ENCODE measurements at places on chromosomes 7 and 10.
A peak's percentile ranks its signal among the peaks of the same experiment; 100 is the strongest.

DNA sequence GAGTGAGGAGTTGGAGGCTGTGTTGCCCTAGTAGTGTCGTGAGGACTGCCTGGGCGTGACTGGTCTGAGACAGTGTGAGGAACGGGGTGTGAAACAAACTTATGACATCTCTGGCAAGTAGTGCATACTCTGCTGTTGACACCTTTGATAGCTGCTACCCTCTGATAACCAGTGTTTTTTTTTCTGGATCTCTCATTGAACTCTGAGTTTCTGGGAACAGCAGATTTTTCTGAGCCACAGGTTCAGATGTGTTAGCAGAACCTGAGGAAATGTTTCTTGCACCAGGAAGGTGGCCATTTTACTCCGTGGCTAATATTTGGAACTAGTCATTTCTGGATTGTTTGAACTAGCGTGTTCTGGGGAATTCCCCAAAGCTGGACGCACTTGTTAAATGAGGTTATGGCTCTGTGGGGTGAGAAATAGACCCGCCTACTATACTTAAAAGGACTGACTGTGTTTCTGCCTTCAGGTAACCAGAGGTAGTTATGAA, 52.9 kb downstream of the AUTS2 start:
- no peak for DNase-seq

- DNase-seq = peak; percentile 48
Measured at GRCh38 chr7:134920026-134920753, 66.1 kb upstream of the AGBL3 start.

- no peak for DNase-seq
Measured at GRCh38 chr7:83001362-83002040, 161.2 kb downstream of the PCLO start.

GRCh38 chr7:80641548-80641947, 3.1 kb downstream of the CD36 start:
- DNase-seq = no peak

GRCh38 chr10:120823266-120823665, 27.9 kb upstream of the WDR11 start:
- no peak for DNase-seq

GRCh38 chr7:133775201-133775600, 351.9 kb upstream of the LRGUK start:
- no peak for DNase-seq

GRCh38 chr10:15754937-15755336, 35.2 kb upstream of the ITGA8 start:
- DNase-seq = no peak

DNA sequence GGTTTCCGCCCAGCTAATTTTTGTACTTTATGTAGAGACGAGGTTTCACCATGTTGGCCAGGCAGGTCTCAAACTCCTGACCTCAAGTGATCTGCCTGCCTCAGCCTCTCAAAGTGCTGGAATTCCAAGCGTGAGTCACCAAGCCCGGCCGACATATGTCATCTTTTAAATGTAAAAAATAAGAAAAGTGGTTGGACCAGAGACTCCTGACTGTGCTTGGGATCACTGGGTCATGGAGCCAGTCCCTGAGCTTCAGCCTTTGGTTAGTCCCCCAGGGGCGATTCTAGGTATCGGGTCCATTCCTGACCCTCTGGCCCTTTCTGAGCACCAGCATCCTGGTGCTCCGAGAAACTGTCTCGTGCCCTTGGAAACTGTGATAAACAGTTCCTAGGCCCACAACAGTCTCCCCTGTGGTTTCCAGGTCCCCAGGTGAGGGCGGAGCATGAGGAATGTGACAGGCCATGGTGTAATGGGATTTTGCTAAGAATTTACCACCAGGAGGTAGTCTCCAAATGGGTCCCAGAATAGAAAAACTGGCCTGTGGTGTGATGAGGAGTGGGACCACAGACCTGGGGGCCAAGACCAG, 32.8 kb downstream of the UBTD1 start:
- no peak for DNase-seq

DNA sequence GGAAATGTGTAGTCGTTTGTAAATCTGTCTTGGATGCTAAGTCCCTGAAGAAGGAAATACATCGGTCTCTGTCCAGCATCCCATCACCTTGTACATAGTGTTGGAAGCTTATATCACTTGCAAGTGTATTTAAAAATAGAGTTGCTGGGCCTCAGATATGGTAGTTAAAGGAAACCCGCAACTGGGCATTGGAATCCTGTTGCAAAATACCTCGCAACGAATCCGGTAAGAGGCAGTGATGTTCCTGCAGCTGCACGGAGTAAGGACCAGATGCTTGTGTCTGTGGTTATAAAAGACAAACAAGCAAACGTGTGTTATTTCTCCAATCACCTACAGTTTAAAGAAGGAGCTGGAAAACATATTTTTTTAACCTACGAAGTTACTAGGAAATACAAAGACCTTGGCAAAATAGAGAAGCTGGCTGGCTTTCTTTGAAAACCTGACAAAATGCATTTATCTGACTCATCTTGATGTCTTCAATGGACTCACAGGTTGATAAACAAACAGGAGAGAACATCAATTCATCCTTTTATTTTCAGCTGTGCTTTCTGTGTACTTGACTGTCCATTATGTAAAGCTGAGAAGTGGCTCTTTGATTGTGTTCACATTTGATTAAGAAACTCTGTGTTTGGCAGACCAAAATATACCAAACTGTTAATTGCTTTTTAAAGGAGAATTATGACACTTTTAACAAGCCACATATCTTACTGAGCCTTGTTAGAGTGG, 326.4 kb downstream of the SFMBT2 start:
- no peak for DNase-seq

DNA sequence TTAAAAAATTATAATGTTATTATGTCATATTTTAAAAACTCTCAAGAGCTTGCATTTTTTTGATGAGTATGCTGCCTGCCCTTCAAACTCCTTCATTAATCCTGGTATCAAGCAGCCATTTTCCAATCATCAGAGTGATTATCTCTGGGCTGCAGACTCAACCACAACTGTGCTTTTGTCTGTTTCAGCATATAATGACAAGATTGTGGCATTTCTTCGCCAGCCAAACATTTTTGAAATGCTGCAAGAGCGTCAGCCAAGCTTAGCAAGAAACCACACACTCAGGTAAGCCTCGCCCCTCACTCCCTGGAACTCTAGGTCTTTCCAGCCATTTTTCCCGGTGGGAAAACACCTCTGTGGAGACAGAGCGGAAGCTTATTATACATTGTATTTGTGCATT, 90.0 kb upstream of the STK17A start:
- no peak for DNase-seq

GRCh38 chr7:98613601-98614425, 3.3 kb upstream of the NPTX2 start:
- DNase-seq = no peak

- peak; percentile 76 for DNase-seq
Measured at GRCh38 chr10:34786464-34786863, 28.6 kb downstream of the PARD3 start.

DNA sequence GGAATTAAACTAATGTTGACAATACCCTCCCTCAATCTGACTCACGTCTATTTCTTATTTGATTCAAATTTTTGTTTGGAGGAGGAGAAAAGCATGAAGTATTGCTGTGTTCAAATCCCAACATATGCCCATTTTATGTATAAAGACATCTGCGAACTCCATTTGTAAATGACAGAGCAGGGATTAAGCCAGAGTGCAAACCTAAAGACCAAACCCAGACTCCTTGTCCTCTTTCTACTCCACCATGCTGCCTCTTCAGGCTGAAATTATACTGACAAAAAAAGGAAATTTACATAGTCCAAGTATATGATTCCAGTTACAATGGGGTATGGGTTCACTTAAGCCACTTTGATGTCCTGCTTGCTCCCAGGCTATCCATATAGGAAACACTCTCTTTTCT, 383.1 kb downstream of the ADRA2A start:
- no peak for DNase-seq

- no peak for DNase-seq
Measured at GRCh38 chr7:144672869-144673268, 163.0 kb downstream of the TPK1 start.

DNA sequence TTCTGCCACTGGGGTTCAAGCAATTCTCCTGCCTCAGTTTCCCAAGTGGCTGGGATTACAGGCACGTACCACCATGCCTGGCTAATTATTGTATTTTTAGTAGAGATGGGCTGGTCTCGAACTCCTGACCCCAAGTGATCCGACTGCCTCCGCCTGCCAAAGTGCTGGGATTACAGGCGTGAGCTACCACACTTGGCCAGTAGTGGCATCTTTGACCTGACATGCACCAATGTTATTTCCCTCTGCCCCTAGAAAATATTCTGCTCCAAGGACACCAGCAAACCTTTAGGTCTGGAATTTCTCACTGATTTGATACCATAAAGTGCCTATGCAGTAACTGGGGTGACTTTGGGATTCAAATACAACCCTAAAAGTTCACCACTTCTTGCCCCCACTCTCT, 179.4 kb downstream of the ARID5B start:
- no peak for DNase-seq

DNA sequence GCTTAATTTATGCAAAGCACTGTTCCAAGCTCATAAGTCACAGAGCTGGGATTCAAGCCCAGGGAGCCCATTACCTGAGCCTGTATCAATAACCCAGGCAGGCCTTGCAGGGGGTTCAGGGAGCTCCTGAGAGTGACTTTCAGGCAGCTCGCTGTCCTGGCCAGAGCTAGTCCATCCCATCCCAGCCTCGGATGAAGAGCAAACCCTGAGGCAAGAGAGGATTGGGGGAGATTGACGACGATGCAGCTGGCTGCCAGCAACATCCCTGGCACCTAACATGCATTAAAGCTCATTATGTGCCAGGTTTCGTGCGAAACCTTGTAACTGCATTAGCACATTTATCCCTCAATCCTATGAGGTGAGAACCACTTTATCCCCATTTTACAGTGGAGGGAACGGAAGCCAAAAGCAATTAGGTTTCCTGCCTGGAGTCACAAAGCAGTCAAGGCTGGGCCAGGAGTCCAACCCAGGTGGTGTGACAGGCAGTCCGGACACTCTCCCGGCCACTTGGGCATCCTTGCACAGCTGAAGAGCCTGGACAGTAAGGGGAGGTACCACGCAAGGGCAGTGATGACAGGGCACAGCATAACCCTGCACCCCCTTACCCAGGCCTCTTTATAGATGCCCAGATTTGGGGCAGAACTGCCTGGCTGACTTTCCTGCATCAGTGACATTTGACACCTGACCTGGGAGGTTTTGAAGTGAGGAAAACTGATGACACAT, 129.8 kb upstream of the CHST15 start:
- no peak for DNase-seq

DNA sequence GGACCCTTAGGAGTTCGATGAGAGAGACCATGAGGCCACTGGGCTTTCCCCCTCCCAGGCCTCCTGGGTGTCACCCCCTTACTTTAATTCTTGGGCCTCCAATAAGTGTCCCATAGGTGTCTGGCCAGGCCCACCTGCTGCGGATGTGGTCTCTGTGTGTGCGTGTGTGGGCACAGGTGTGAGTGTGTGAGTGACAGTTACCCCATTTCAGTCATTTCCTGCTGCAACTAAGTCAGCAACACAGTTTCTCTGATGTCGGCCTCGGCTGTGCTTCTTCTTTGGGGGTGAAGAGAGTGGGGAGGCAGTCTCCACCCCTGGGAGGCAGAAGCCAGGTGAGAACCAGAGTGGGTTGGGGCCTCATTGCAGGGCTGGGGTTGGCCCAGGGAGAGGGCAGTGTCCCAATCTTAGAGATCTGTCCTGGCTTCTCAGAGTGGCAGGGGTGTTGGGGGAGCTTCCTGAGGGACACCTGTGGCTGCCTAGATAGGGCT, 1.5 kb downstream of the PVRIG start:
- no peak for DNase-seq

- no peak for DNase-seq
Measured at GRCh38 chr7:74020390-74020789, 7.6 kb upstream of the ELN start.

DNA sequence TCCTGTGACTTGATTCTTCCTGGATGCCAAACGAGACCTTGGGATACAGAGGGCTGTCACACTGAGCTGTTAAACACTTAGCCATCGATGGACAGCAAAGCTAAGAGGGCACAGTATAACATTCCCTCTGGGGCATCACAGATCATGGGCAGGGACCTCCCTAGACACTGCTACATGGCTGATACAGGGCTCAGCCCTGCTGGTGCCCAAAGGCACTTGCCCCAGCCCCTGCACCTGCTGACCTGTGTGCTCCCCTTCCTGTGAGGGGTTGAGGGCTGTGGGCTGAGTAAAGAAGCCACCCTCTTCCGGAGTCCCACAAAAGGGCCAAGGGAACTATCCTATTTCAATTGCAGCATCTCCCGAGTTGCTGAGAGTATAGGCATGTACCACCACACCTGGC, 337.9 kb downstream of the EXOC4 start:
- DNase-seq = no peak

DNA sequence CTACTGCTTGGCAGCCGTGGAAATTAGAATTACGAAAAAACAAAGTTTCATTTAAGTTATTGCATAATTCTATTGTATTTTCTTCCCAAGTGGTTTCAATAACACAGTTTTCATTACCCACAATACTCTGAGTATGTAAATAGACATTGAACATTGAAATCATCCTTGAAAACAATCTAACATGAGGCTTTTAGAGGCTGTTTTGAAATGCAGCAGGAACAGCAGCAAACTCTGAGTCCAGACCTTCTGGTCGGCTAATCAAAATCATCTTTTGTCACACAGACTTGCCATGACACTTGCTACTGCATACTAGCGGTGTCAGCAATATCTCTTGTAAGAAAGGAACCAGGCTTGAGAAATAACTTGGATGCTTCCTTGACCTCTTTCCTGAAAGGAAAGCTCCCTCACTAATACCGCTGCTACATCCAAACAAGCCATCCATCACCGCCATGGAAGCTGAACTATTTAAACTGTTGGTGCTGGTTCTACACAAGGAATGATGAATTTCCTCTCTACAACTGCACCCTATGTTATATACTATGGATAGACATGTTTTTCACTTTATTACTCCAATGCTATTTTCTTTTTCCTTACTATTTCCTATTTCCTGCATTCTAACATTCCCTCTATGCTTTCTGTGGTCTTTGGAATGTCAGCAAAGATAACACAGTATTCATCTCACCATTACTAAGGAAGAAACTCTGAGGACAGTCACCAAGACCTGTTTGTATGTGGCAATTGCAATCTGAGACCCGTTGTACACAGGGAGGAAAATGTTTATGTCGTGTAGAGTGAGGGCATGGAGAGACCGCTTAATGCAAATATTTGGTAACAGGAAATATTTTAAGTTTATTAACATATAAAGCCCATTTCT, 130.8 kb downstream of the ITGA8 start:
- no peak for DNase-seq

GRCh38 chr7:139924461-139924860, 95.4 kb downstream of the TBXAS1 start:
- DNase-seq = no peak
